ENCODE measurements at places on chromosomes 1 and 21.

GRCh38 chr1:240189386-240189989, 97.8 kb downstream of the FMN2 start:
- DNase-seq, result no peak

DNA sequence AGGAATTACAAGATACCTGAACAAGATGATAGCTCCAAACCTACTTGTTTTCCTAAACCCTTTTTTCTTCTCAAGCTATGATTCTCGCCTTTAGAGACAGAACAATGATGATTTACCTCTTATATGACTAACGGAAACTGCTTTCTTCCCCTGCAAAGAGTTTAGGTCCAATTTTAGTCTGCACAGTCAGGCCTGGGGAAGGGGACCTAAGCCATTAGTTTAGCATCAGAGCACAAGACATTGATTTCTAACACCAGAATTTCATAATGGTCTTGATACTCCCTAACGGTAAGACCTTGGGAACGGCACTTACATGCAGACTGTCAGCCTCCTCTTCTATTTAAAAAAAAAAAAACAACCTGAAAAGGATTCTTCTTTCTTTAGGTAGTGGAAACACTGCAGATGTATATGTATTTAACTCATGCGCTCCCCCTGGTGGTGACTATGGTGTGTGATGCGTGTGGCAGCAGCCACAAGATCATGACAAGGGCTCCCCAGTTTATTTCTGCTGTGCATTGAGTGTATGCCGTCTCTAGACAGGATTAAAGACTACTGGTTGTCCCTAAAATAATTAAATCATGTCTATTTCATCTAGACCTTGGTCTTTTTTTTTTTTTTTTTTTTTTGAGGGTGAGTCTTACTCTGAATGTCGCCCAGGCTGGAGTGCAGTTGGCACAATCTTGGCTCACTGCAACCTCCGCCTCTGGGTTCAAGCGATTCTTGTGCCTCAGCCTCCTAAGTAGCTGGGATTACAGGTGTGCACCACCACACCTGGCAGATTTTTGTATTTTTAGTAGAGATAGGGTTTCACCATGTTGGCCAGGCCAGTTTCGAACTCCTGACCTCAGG, 37.3 kb upstream of the TMEM222 start:
- DNase-seq, result peak; percentile 87

GRCh38 chr1:23129846-23130245, 38.8 kb downstream of the LUZP1 start:
- no peak for DNase-seq

DNA sequence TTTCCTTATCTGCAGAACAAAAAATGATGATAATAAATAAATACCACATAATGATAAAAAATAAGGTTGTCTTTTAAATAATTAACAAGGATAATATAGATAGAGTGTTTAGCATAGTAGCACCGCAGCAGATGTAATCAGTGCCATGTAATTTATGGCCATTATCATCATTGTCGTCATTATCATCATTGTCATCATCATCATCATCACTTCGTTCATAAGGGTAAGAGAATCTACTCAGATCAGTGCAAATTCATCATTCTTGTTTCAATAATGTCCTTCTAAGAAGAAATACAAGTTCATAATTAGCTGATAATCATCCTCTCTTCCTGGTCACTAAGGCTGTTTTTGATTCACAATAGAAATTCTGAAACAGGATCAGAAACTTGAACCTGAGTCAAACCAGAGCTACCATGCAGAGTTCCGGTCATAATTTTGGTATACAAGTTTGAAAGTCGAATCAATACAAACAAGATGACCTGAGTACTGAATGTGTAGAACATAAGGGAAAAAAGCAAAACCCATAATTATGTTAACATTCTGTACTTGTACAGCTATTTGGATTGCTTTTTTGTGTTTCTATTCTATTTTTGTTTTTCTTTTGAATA, 172.0 kb downstream of the LRRC40 start:
- no peak for DNase-seq

DNA sequence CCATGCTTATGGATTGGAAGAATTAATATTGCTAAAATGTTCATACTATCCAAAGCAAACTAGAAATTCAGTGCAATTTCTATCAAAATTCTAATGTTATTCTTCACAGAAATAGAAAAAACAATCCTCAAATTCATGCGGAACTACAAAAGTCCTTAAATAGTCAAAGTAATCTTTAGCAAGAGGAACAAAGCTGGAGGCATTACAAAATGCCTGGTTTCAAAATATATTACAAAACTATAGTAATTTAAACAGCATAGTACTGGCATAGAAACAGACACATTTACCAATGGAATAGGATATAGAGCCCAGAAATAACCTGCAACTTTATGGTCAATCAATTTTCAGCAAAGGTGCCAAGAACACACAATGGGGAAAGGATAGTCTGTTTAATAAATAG, 3.8 kb downstream of the CTSS start:
- no peak for DNase-seq

DNA sequence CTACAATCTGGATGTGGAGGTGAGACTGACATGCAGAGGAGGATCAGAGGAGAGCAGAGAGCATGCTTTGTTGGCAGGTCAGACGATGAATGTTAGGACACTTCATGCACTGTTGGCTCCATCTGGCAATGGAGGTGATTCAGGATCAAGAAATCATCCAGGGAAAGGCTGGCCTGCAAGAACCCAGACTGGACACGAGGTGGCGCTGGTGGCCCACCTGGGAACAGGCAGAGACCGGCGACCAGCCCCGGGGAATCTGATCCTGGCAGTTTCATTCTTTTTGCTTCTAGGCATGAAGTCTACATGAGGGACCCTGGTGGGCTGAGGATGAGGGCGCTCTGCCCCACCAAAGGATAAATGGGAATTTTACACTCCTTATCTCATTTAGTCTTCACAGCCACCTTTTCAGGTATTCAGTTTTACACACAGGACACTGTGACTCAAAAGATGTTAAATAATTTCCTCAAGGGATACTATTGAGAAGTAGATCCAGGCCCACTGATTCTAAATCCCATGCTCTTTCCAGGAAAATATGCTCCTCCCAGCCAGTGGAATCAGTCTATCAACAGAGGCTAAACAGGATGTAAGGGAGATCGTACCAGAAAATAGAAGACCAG, 26.2 kb upstream of the SCMH1 start:
- peak; percentile 89 for DNase-seq

DNA sequence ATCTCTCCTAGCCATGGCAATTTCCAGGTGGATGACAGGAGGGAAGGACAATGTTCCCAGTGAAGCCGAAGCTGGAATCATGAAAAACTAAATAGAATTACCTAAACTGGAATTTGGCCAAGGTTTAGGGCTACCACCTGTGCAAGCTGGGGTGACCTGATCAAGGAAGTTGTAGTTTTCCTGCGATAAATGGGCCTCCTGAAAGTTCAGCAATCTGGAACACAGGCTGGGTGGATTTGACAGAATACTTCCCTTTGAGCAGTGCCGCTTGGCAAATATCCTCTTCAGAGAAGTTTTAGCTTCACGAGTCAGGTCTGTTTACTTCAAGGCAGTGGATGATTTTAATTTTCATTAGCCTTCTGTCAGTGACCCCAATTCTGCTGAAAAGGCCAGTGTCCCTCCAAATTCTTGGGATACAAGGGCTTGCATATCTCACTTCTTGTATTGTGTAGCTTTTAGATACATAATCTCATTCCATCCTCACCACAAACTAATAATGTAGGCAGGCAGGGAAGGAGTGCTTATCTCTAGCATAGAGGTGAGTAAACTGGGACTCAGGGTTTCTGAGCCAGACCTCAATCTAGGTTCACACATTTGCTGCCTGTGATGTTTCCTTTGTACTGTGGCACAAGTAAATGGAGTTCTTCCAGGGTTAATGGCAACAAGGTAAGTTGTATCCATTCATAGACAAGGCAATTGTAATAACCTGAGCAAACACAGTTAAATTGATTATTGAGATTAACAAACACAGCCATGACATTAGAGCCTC, 349.4 kb downstream of the NUF2 start:
- no peak for DNase-seq

- DNase-seq, result no peak
These were observed 108.3 kb downstream of the ETS2 start for GRCh38 chr21:38913893-38914527.

- DNase-seq, result peak; percentile 24
These were observed 14.9 kb downstream of the COLGALT2 start for GRCh38 chr1:184022668-184023067.

GRCh38 chr1:44747878-44748277, 8.2 kb downstream of the KIF2C start:
- no peak for DNase-seq

DNA sequence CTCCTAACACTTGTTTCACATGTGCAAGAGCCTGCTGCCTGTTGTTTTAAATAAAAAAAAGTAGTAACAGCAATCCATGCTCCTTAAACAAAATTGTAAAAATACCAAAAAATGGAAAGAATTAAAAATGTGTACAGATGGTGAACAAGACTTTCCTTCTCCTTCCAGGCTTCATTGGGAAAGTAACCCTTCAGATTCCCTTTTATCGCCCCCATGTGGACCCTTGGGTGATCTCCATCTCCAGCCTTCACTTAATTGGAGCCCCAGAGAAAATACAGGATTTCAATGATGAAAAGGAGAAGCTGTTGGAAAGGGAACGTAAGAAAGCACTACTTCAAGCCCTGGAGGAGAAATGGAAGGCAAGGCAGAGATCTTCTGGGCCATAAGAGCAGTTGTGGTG, 14.2 kb downstream of the VPS13D start:
- DNase-seq, result peak; percentile 22

- no peak for DNase-seq
These were observed 2.7 kb downstream of the DDX20 start for GRCh38 chr1:111758373-111758772.

All from AG08396 (cell line).